ENCODE measurements at places on chromosomes 13 and 19. TPM values are rescaled to one million over a fixed set of nuclear protein-coding genes. Genes with fewer than 3 reads are reported as not detected.

GRCh38 chr19:41707502-41707812 is 969 bp upstream of the CEACAM5 start:
- DNase-seq = no peak

DNA sequence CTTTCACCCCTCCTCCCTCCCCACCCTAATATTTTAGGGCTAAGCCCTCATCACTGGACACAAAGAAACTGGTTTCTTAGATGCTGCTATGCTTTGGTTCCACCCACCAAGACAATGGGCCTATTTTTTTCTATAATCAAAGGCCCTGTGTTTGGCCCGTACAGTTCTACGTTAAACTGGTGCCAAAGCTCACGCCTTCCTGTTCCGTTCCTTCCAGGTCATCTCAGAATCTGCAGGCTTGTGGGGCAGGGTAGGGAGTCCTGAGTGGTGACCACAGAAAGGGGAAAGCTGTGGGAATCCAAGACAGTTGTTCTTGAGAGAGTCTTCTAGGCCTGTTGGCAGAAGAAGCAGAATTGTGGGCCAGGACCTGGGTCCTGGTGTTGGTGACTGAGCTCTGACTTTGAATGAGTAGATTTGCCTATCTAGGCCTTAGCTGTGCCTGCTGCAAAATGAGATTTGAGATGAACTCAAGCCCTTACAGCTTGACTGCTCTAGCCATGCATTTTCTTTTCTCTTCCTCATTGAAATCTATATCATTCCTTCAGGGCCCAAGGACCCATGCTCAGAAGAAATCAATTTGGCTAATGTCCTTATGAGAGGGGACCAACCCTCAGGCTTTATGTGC is 19.1 kb upstream of the CXCL17 start:
- no peak for DNase-seq

- DNase-seq = no peak
These were observed 90.0 kb downstream of the WDFY2 start for GRCh38 chr13:51674276-51674675.

PNMA8A gene
- 16.5 TPM for total RNA-seq

- DNase-seq = no peak
These were observed 4.0 kb downstream of the IZUMO2 start for GRCh38 chr19:50159078-50159477.
